ENCODE measurements at places on chromosomes 4 and X.

GRCh38 chr4:118772081-118772766 is 63.7 kb downstream of the SEC24D start:
- no peak for DNase-seq

DNA sequence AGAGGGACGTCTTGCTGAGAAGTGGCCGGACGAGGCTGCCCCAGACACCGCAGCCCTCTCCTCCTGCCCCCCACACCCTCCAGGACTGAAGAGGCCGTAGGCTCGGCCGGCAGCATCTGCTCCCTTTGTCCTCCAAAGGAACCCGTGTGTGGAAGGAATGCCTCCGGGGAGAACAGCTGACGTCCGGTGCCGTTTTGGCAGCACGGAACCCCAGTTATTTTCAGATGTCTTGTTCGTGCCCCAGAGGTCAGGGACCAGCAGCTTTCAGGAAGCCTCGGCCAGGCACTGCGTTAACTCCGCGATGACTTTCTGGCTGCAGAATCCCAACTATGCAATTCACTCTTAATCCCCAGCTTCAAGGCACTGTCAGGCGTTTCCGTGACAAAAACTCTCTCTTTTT is 10.9 kb upstream of the PPP2R3B start:
- no peak for DNase-seq

GRCh38 chr4:162011089-162011488 is 152.7 kb downstream of the FSTL5 start:
- DNase-seq, result no peak

DNA sequence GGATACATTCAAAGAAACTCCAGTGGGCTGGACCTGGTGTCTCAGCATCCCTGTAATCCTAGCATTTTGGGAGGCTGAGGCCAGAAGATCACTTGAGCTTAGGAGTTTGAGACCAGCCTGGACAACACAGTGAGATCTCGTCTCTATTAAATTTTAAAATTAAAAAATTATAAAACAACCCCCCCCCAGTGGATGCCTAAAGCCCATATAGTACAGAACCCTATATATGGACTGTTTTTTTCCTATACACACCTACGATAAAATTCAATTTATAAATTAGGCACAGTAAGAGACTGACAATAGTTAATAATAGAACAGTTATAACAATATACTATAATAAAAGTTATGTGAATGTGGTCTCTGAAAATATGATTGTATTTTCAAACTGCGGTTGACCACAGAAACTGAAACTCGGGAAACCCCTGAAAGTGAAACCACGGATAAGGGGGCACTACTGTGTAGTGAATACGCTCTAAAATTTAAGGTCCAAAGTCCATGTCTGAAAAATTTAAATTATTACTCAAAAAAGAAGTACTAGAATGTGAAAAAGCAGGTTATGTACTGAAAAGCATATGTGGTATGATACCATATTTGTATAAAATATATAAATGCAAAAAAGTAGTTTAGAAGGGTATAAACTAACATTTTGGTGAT is 2.0 kb downstream of the SMIM14 start:
- no peak for DNase-seq

- DNase-seq, result no peak
Measured at GRCh38 chrX:20378233-20378920, 111.7 kb upstream of the RPS6KA3 start.

- no peak for DNase-seq
Measured at GRCh38 chr4:138051157-138051556, 191.0 kb downstream of the SLC7A11 start.

GRCh38 chr4:87306056-87306455 is 16.6 kb downstream of the HSD17B13 start:
- DNase-seq, result no peak

- no peak for DNase-seq
Measured at GRCh38 chr4:156609421-156609820, 362.2 kb downstream of the PDGFC start.

GRCh38 chr4:173508386-173509035 is 21.5 kb downstream of the HAND2 start:
- no peak for DNase-seq

- DNase-seq, result no peak
Measured at GRCh38 chrX:97968376-97969163, 1084.9 kb downstream of the RPA4 start.

DNA sequence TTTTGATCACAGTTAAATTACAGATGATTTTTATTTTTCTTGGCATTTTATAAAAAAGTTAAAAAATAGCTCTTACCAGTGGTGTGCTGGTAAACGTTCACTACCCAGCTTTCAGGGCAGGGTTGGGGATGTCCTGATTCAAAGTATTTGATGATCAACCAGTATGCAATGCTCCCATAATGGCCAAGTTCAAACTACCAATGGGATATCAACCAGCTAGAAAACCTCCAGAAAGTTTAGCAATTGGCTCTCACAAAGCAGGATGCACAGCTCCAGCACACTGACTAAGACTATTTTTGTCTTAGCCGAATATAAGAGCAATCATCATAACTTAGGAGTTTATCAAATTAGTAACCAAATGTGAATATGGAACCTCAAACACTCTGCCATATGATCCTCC is 108.0 kb upstream of the PDE5A start:
- no peak for DNase-seq

DNA sequence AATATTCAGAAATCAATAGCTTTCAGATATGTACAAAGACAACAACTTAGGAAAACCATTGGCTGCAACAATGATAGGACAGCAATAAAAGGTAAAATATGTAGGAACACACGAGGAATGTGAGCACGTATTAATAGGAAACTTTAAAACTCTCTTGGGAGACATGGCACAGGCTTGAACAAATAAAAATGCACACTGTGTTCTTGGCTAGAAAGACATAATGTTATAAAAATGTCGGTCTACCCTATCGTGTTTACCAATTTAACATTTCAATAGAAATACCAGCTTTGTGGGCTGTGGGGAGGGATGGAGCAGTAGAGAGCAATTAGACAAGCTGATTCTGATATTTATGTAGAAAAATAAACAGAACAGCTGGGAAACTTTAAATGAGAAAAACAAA is 69.0 kb upstream of the FAM9B start:
- no peak for DNase-seq

GRCh38 chrX:38220415-38221390 is at the start of gene SRPX:
SRPX (minus strand) TSS chrX:38220871; CDS start chrX:38220792, 79 bp downstream.
- no peak for DNase-seq

DNA sequence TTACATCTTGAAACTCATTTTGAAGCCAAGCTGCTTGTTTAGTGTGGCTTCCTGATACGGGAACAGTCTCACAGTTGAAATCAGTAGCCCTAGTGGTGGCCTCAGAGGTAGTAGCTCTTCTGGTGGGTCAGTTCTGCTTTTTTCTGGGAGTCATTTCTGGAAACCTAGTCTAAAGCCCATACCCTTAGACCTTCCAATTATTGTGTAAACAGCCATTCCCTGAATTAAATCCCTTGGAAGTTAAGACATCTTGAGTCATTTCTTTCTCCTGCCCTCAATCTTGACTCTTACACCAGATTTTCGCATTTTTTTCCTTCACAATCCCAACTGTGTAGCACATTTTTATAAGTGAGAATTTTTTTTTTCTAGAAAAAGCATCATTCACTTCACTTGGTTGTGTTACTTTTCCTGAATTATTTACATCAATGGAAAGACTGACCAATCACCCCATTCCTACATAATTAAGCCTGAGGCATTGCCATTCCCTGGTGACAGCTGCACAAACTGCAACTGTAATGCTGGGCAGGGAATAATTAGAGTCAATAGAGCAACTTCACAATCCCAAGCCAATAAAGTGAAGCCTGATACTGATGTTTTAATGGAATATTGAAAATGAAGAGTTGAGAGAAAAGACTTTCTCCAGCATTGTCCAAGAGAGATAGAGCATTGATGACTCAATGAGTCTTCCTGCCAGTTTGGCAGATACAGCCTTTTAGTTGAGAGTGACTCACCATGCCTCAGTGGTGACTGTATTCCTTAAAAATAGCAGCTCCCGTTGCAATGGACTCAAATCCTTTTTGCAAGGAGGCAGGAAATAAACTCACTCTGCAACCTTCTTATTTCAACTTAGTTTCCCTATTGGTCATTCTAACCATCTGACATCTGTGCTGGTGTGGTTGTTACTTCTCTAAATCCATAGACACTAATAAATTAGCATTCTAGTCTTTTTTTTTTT is 13.0 kb upstream of the SEPSECS start:
- no peak for DNase-seq

- no peak for DNase-seq
Measured at GRCh38 chr4:94567811-94568210, 116.1 kb downstream of the PDLIM5 start.

Measured in stimulated activated CD4-positive, alpha-beta T cell treated with anti-CD3 and anti-CD28 coated beads, Interleukin-1b, Interleukin-23, amount 100 ng/mL, for 1 hour (primary cell).